ENCODE measurements at places on chromosomes 2 and 18.
A peak's percentile ranks its signal among the peaks of the same experiment; 100 is the strongest.

DNA sequence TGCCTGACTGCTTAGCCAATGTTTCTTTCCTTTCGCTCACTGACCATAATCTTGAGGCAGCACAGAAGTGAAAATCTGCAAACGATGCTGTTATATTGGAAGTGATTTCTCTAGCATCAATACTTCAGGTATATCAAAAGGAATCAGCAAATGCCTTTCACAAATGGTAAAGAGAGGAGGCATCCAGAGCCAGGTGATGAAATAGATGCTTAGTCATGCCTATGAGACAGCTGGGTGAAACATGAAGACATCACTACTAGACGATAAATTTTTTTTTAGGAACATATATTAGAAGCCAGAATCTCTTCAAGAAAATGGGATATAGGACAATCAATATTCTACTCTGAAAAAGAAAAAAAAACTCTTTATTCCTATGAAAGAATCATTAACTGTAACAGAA is 249.2 kb upstream of the SLC39A10 start:
- no peak for DNase-seq

- no peak for DNase-seq
These were observed 786.4 kb downstream of the RNF144A start for GRCh38 chr2:7703543-7704144.

DNA sequence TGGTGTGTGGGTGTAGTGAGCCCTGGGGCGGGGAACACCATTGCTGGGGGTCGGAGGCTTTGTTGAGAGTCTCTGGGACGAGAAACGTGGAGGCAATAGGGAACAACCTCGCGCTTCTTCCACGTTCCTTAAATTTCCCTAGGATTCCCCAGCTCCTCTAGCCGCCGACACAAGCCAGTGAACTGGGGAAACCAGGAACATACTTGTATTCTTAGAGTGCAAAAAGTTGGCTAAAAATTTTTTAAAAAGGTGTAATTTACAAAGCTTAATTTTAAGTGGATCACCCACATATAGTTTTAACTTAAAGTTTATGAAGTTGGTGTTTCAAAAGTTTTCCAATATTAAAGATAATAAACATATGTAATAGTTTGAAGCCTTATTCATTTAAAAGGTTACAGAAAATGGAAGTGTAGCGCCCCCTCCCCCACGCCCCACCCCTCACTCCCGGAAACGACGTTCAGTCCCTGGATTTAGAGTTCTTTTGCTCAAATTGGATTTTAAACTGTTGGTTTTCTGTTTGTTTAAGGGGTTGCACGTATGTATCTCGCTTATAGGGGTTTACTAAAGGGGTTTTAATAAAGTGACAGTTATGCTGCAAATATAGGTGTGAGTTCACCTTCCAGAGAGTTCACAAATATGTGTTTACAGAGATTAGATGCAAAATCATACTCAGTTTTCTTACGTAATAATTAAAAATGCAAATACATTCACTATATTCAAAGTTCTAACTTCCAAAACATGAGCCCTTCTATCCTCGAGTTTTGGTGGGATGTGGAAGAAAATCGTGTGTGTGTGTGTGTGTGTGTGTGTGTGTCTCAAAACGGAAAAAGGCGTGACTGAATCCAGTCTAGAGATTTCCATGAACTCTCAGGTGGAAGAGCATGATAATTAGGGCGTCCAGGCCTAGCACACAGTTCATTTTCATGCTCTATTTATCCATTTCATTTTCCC is 872 bp downstream of the DSG2 start:
- DNase-seq = no peak

- no peak for DNase-seq
These were observed 893.0 kb upstream of the POU3F3 start for GRCh38 chr2:103960951-103961350.

DNA sequence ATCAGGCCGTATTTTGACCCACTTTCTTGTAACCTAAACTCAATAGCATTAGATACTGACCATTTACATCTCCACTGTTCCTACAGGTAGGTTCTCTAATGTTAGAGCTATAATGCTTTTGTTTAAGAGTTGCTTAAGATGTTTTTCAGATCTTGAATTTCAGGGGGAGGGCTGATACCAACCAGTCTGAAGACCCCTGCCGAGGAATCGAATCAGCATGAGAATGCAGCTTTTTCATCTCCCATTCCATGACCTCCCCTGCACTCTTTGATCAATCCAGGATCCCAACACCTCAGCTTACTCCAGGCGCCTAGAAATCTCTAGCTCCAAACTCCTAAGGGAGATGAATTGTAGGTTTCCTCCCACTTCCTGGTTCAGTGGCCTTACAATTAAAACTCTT is 120.5 kb upstream of the MC4R start:
- DNase-seq = no peak

DNA sequence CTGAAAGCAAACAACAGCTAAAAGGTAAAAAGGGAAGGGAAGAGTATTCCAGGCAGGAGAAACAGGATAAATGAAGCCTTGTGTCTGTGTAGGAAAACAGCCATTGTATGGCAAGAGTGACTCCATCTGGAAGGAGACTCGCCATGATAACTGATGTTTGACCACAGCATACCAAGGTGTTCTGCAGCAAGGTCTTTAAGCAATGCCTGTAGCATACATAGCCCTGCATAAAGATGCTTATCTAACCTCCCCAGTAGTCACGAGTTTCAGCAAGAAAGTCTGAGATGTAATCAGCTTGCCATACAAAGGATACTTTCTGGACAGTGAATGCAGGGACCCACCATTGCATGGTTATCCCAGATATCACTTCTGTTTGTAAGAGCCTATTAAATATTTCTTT is 11.9 kb upstream of the CCNT2 start:
- DNase-seq = no peak

- DNase-seq = no peak
These were observed 58.7 kb downstream of the PIGN start for GRCh38 chr18:62128157-62128556.

- no peak for DNase-seq
These were observed 37.6 kb downstream of the RND3 start for GRCh38 chr2:150449856-150450255.

- DNase-seq = no peak
These were observed 64.1 kb upstream of the ZNF532 start for GRCh38 chr18:58800582-58800981.

GRCh38 chr18:68178921-68179320 is 536.0 kb downstream of the TMX3 start:
- DNase-seq = no peak

GRCh38 chr2:218648088-218648786 is 11.2 kb downstream of the ZNF142 start:
- DNase-seq = no peak

- no peak for DNase-seq
These were observed 50.9 kb downstream of the SOS1 start for GRCh38 chr2:39069890-39070465.

DNA sequence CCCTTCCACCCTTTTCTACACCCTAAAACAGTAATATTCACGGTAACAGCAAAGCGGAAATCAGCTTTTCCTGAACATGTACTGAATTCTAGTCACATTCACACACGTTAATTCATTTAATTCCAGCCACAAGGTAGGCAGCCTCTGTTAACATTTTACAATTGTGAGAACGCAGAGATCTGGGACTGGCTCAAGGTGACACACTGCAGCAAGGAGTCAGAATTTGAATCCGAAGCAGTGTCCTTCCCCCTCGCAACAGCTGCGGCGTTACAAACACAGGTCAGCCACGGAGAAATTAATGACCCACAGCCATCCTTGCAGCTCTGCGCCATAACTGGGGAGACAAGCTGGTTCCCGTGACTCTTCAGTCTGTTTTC is 818 bp upstream of the SLC20A1 start:
- peak; percentile 69 for DNase-seq

DNA sequence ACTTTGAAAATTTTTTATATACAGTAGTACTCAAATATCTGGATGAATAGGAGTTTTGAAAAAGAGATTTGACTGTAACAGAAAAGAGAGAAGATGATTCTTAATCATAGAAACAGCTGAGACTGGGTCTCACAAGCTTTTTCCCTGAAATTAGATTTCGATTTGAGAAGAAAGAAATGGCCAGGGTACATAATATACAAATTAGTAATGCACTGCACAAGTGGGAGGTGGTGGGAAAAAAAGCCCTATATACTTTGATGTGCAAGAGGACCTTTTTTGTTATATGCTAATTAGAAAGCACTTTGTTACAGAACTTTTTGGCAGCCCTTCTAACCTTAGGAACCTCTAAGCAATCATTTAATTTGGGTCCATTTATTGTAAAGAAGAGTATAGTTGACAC is 62.9 kb downstream of the EML4 start:
- DNase-seq = no peak

DNA sequence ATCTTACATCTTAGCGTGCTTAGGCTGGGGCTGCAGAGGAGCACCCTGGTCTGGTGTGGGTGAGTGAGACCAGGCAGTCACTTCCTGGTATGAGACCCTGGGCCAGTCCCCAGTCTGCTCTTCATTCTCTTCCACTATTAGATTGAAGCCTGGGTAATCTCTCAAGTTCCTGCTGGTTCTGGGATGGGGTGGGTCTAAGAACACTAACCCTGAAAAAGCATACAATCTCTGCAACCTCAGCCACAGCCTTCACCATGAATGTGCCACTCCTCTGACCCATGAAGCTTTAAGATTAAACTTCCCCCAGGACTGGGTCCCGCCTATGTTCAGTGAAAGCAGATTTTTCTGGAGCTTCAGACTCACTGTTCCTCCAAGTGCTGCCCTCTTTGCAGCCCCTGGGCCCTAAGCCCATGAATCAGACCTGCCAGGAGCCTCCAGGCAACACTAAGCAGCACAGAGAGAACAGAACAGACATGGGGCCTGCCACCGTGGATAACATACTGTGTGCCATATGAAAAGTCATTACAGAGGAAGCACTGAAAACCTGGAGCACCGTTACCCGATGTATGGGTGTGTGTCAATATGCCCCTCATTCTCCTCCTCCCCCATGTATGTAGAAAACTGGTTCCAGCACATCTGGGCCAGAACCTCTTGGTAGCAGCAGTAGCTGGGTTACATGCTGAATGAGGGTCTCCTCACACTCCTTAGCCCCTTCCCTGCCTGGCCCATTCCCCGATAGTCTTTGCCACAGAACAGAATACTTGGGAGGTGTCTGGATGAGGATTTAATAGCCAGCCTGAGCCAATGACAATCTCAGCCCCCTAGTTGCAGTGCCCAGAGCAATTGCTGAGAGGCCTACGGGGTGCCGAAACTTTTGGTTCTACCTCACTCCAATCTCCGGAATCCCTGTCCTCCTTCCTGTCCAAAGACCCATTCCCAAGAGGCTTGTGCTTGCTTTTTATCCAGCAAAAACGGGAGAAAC is 2.7 kb upstream of the SIX2 start:
- DNase-seq = no peak

GRCh38 chr18:23671564-23671963 is 8.9 kb upstream of the ANKRD29 start:
- no peak for DNase-seq

- DNase-seq = no peak
These were observed 211.6 kb upstream of the SMAD7 start for GRCh38 chr18:49162226-49162864.

- no peak for DNase-seq
These were observed 95.7 kb downstream of the GALNT13 start for GRCh38 chr2:153967248-153967973.

DNA sequence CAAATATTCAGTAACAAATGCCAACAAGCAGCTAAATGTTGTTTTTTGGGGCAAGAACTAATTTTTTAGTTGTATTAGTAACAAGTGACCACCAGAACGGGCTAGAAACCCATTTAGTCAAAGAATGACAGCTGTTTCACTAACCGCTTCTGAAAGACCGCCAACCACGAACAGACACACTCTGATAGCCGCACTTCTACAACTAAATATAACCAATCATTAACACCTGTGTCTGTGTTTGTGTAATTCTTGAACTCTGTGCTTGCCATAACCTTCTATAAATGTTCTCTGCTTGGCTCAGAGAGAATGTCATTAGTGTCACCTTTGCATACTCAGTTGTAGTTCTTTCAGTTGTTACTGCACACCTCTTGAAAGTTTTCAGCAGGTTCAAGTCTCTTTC is 526.3 kb upstream of the LRRTM1 start:
- no peak for DNase-seq

DNA sequence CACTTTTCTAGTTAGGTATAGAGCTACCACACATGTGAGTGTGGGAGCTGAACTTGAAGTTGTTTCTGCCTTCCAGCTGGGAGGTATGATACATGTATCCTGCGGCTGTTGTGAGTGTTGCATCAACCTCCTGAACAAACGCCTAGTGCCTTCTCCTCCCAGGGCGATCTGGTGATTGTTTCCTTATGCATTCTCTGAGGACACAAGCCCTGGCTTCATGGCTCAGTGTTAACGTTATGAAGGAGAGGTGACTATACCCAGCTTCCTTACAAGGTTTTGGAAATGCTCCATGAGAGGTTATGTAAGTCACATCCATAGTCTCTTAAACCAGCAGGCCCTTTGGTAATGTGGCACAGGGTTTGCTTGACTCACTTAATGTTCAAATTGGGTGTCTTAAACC is 64.9 kb downstream of the SPRED2 start:
- DNase-seq = no peak

Data from activated CD8-positive, alpha-beta memory T cell treated with anti-CD3 and anti-CD28 coated beads, Interleukin-2, amount 50 U/mL, for 48 hours (primary cell).